ENCODE measurements at places on chromosomes 4 and X.

DNA sequence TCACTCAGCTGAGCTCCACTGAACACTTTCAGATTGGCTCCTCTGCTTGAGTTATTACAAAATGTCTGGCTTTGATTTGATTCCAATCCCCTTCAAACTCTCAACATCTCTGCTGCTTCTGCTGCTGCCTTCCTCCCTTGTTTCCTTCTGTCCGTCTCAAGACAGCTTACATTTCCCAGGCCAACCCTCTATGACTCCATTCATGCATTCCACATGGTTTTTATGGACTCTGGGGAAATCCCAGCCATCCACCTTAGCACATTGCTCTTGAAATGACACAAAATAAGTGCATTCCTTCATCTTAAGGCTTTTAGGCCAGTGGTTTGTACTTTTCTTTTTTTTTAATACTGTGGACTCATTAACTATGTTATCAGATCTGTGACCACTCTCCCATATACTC, 68.5 kb upstream of the TMEM164 start:
- no peak for DNase-seq

- no peak for DNase-seq
Observed at GRCh38 chr4:25378437-25378743, 1.3 kb downstream of the ANAPC4 start.

DNA sequence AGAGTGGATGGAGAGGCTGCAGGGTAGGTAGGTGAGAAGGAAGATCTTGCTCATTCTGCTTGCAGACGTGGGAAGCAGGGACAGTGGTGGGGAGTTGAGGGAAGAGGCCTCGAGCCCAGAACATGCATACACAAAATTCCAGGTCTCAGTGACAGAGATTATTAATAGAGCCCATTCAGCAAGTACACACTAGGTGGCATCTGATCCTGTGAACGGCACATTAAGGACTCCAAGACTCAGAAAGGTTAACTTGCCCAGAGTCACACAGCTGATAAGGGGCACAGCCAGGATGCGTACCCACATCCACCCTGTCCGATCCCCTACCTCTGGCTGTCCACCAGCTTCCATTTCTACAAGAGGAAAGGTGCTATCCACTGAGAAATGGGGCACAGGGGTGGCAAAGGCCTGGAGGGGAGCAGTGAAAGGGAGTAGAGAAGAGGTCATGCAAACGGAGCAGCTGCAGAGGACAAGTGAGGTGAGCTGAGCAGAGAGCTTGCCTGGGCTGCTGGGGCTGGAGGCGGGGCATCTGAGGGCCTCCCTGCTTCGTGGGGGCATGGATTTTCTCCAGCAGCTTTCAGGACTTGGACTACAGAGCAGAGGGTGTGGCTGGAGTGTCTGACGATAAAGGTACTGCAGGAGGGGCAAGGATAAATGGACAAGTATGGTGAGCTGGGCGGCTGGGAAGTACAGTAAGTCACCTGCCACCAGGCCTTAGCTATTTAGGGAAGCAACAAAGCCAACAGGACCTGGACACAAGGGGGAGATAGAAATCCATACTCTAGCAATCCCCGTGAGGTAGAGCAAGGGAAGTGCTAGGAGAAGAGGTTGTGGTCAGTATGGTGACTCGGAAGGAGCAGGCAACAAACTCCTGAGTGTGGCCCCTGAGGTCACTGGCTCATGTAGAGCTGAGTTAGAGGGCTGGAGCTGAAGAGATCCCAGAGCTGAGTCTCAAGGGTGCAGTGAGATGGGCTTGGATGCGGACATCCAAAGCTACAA, 11.2 kb downstream of the IDS start:
- no peak for DNase-seq

- DNase-seq: peak; percentile 69
Observed at GRCh38 chr4:87073199-87074120, 138.6 kb downstream of the AFF1 start.

- no peak for DNase-seq
Observed at GRCh38 chrX:97267396-97268181, 383.9 kb downstream of the RPA4 start.

- no peak for DNase-seq
Observed at GRCh38 chr4:140781596-140781995, 25.4 kb upstream of the TBC1D9 start.

DNA sequence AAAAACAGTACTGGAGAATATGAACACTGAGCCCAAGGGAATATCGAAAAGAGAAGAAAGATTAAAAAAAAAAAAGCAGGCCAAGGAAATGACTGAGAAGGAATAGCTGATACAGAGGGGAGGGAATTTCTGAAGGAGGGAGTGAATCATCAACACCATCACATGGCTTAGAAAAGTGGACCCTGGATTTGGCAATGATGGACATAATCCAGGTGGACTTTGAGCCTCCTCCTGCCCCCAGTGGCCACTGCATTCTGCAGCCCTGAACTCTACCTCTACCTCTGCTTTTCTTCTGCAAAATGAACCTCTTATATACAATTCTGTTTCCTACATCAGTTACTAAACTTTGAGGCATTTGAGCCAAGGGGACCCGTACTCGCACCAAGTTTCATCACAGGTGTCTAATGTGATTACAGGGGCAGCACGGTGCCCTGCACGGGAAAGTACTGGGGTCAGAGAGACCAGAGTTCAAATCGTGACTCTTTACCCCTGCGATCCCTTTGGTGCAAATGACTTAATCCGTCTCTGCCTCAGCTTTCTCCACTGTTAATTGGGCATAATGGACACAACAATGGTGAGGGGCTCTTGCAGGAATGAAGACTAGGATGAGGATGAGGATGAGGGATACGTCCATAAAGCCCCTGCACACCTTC, 1.1 kb downstream of the OCIAD2 start:
- no peak for DNase-seq

- no peak for DNase-seq
Observed at GRCh38 chrX:46904626-46905025, 7.6 kb upstream of the JADE3 start.

- DNase-seq: no peak
Observed at GRCh38 chr4:156962528-156962974, 9.0 kb downstream of the PDGFC start.

DNA sequence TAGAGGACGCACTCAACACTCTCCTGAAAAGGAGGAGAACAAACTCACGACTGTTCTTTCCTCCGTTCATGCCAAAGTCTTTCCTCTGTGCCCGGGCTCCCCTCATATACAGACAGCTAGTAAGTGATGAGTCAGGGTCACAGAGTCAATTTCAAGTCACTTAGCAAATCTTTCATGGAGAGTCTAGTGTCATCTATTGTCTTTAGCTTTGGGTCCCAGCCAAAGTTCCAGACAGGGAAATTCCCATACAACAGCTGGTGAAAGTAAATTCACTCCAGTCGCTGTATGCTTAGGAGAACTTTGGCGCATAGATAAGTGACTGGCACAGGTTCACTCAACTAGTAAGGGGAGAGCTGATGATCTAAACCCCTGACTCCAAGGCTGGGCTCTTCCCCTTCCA, 226.5 kb downstream of the MID1 start:
- no peak for DNase-seq

GRCh38 chr4:124564121-124564520, 148.4 kb downstream of the ANKRD50 start:
- DNase-seq: no peak

- no peak for DNase-seq
Observed at GRCh38 chrX:38154818-38155217, 65.9 kb downstream of the SRPX start.

DNA sequence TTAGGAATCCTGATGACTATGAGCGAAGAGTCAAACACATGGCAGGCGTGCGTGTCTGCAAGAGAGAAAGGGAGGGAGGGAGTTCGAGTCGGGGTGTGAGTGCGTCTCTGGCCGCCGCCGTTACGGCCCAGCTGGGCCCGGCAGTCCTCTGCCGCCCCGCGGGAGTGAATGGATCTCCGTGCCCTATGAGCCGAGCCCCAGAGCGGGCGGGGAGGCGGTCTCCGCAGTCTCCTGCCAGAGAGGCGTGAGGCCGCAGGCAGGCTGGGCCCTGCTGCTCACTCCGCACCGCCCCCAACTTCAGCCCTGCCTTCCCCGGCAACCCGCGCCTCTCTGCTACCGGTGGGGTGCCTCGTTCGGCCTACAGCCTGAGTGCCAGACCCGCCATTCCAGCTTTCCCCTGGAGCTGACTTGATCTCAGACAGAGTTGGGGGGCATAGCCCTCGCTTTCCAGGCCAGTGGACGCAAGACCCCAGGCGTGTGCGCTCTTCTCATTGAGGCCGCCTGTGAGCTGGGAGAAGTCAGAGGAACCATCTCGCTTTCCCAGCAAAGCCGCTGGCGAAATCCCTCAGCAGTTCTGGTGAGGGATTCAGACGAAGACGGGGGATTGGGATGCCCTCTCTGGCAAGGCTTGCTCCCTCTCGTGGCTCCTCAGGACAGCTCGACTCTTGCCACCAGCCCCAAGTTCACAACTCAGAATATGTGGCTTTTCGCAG, 1.4 kb downstream of the SLC16A2 start:
- DNase-seq: no peak

- DNase-seq: no peak
Observed at GRCh38 chr4:165368114-165368513, 10.7 kb upstream of the CPE start.

GRCh38 chr4:39698424-39699009, 581 bp downstream of the UBE2K start:
- no peak for DNase-seq

GRCh38 chr4:75908555-75908954, 6.3 kb upstream of the PPEF2 start:
- DNase-seq: no peak

- no peak for DNase-seq
Observed at GRCh38 chr4:55407764-55408163, 12.0 kb downstream of the TMEM165 start.

- no peak for DNase-seq
Observed at GRCh38 chrX:6718766-6719165, 183.8 kb upstream of the VCX3A start.

DNA sequence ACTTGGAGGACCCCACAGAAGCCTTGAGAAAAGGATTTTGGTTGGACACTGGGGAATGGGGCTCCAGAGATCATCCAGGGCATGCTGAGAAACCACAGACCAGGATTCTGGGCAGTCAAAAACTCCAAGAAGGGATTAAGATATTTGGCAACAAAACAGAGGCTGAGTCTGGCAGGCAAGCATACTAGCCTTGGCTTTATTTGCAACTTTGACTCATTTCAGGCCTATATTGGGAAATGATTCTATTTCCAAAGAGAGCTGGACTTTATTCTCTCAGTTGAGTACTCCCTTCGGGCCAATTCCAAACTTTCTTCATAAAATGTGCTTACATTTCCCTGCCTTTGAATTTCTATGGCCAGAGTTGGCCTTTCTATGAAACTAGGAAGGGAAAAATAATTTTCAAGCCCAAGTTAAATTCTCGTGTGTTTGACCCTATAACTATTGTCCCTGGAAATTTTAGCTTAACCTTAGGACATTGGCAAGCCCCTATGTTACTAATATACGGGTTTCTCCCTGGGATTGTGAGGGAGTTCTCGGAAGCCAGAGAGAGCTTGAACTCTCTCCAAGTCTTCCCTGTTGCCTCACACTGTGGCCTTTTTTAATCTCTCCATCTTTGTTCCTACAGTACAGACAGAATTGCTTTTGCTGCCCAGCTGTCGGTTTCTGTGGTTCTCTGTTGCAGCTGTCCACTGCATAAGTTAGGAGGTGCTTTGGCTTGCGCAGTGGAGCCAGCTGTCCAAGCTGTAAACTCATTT, 112.6 kb upstream of the FAM9A start:
- no peak for DNase-seq

- peak; percentile 13 for DNase-seq
Observed at GRCh38 chrX:85084770-85085393, 81.2 kb downstream of the APOOL start.

DNA sequence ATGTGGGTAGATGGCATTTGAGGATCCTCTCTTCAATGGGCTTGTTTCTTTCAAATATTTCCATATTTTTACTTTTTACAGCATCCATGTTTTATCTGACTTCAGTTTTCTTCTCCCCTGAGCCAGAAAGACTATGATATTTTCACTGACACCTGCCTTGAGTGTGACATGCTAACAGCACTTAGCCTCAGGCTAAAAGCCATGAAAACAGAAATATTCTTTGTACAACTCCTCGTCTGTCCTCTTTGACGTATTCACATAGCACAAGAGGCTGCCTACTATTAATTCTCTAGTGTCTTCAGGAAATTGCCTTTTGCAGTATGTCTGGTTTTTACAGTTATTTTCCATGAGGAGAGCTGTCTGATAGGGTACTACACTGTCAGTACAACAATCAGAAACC, 215.0 kb downstream of the MAD2L1 start:
- DNase-seq: no peak

DNA sequence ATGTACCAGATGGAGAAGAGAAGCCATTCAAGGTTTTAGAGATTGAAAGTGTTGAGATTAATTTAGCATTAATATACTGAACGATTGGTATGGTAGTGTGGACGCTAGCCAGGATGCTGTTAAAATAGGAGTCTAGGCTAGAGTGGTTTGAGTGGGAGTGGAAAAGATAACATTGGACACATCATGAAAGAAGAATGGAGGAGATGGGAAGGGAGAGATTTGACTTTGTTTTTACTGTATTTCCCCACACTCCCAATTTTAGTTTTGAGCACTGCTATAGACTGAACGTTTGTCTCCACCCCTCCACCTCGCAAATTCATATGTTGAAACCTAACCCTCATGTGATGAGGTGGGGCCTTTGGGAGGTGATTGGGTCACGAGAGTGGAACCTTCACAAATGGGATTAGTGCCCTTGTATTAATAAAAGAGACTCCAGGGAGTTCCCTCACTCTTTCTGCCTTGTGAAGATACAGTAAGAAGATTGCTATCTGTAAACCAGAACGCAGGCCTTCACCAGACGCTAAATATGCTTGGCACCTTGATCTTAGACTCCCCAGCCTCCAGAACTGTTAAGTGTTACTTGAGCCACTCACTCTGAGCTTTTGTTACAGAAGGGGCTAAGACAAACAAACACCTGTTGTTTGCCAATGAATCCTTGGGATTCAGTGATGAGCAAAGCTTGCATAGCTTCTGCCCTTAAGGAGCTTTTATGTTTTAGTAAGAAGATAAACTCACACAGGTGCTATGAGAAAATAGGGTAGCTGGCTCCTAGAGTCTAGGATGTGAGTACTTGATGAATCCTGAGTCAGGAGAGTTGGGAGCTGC, 25.8 kb downstream of the USP9X start:
- DNase-seq: no peak

GRCh38 chr4:141730805-141731204, 94.4 kb downstream of the IL15 start:
- no peak for DNase-seq

DNA sequence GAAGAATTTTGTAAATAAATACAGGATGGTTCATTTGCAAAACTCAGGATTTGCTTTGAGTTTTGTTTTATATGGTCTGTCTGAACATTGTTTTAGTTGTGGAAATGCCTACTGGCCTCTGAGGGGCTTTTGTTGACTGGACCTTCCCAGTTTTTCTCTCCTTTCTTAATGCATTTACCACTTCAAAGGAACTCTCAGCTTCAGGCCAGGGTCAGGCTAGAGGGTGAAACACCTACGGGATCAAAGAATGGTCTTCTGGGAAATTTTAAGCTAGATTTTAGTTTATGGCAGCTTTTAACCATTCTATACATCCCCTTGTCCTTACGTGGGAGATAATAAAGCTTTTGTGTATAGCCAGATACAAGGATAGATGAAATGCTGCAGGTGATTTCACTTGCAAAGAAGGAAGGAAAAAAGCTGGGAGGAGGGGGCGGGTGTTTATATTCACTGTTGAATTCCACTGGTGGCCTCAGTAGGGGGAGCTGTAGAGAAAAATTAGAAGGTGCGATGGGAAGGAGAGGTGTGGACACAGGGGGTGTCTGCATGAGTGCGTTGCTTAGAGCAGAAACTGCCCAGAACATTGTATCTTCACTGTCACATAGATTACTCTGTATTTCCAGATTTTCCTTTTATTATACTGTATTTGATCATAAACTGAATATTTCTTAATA, 151.8 kb downstream of the TSPAN5 start:
- DNase-seq: no peak

- no peak for DNase-seq
Observed at GRCh38 chr4:183920512-183920911, 15.4 kb downstream of the STOX2 start.

Measured in inflammatory macrophage treated with lipopolysaccharide for 4 hours (primary cell).